ENCODE measurements at places on chromosomes 16 and 17.
A peak's percentile ranks its signal among the peaks of the same experiment; 100 is the strongest.

GRCh38 chr16:54136276-54136625 lies 150.3 kb downstream of the IRX3 start:
- DNase-seq: no peak

- DNase-seq: no peak
Measured at GRCh38 chr16:4862639-4863038, 15.4 kb downstream of the UBN1 start.

DNA sequence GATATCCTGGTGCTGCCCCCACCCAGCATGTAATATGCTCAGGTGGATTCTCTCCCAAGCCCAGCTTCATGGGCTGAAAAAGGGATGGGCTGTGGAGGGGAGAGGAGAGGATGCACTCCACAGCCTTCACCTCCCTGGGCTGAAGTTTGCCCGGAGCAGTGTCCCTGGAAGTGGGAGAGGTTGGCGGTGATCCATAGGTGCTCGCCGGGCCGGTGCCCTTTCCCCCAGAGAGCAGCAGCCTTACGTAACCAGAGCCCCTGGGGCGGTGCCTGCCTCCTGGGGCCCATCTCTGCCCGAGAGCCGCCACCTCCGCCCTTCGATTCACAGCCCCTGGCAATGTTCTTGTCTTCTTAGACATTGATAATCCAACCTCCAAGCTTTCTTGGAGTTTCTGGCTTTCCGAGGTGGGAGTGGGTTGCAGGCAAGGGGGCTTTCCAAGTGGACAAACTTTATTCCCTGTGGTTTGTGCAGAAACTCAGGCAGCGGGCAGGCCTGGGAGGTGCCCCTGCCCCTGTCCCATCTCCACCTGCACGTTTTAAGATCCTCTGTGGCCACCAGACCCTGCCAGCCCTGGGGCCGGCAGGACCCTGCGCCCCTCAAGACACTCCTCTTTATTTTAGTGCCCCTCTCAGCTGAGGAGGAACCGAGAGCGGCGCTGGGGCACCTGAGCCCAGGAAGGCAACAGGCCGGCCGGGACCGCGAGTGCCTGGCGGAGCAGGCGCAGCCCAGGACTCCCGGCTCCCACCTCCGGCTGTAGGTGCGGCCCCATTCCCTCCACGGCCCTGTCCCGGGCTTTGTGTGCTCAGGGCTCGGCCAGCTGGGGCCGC lies 3.1 kb upstream of the WDR90 start:
- DNase-seq: no peak

- no peak for DNase-seq
Measured at GRCh38 chr17:74259667-74260524, 14.1 kb upstream of the DNAI2 start.

- DNase-seq: no peak
Measured at GRCh38 chr16:20280259-20280658, 47.1 kb downstream of the GP2 start.

DNA sequence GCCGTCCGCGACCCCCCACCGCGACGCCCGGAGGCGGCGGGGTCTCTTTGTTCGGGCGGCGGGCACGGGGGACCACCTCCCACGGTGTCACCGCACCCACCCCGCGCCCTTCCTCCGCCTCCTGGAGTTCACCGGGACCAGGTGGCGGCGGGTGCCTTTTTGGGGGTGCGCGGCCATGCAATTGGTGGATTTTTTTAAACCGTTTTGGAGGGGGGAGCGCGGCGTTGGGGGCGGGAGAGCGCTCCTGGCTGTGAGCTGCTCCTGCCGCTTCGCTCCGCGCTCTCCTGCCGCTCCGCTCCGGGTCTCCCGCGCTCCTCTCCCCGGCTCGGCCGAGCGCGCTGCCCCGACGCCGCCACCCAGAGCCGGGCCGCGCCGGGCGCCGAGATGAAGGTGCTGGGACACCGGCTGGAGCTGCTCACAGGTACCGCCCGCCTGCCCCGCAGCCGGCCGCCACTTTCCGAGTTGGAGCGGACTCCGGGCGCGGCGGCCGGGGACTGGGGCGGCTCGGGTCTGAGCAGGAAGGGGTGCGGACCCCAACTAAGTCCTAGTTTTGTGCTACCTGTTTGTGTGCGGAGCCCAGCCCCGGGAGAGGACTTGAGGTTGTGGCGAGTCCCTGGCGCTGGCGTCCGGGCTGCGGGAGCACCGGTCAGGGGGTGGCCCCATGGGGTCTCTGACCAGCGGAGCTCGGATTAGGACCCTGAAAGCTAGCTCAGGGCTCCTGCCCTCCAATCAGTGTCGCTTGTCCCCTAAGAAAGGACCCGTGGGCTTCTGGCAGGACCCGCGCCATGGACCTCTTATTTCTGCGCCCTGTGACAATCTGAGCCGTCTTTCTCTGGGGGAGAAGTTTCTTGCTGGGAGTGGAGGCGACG lies 35.7 kb upstream of the NDRG4 start:
- DNase-seq: peak; percentile 72

- DNase-seq: no peak
Measured at GRCh38 chr17:76755285-76755684, 17.4 kb downstream of the MFSD11 start.

DNA sequence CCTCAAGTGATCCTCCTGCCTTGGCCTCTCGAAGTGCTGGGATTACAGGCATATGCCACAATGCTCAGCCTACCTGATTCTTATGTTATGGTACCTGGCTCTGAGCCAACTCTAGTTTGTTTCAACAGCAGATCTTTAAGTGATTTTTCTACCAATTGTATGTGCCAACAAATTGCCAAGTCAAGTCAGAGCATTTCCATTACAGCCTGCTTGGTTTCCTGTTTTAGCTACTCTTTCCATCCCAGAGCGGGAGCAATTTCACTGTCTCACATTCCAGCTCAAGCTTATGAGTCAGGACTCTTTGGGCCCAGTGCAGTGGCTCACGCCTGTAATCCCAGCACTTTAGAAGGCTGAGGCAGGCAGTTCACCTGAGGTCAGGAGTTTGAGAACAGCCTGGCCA lies 30.8 kb upstream of the RBBP6 start:
- no peak for DNase-seq

DNA sequence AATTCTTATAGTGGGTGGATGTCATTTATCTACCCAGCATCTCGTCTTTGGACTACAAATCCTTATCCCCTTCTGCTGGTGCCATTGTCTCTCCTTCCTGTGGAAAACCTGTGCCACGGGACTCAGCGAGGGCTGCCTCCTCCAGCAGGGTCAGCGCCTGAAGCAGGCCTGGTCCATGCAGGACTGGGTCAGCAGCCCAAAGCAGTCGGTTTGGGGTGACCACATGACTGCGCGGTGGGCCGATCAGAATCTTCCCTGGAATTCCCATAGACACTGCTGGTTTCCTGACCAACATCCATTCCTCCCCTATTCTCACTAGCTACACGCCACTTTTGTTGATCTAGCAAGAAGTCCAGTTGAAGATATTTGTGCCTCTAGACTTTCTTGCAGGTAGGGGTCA lies 26.9 kb downstream of the RPRML start:
- no peak for DNase-seq

DNA sequence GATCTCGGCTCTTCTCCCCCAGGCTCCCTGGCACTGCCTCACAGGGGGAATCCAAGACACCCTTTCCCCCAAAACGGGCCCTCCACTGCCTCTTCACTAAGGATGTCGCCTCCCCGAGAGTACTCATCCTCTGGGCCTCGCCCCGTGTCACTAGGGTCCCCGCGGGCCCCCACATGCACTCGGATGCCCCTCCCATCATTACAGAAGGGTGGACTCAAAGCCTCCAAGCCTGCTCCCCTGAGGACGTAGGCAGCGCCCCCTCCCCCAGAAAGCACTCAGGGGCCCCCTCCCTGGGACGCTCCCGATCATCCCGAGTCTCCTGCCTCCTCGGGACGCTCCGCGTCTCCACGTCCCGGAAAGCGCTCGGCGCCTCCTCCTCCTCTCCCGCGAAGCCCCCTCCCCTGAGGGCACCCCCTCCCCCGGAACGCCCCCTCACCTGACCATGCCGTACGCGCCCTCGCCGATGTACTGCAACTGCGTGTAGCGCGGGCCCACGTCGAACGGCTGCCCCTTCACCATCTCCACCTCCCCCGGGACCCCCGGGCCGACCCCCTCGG lies 338 bp downstream of the MAPK3 start:
- peak; percentile 65 for DNase-seq

GRCh38 chr16:138049-138417 lies 440 bp downstream of the NPRL3 start:
- peak; percentile 61 for DNase-seq

DNA sequence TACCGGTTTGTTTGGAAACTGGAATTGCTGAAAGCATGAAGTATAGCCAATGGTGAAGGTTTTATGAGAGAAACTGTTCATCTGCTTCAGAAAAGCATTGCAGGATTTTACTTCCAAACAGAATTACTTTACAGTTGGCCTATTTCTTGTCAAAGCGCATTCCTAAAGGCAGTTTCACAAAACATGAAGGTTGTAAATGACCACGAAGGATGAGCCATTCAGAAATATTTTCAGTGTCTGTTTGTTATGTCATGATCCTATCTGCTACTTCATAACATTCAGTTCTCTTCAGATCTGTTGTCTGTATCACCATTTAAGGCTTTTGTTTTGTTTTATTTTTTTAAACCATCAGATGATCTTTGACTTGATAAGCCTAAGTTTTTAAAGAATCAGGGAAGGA lies 45.7 kb downstream of the AATF start:
- DNase-seq: no peak

- DNase-seq: no peak
Measured at GRCh38 chr17:67063141-67063540, 18.8 kb downstream of the CACNG1 start.

GRCh38 chr17:44473367-44473766 lies 29.8 kb downstream of the GPATCH8 start:
- no peak for DNase-seq

DNA sequence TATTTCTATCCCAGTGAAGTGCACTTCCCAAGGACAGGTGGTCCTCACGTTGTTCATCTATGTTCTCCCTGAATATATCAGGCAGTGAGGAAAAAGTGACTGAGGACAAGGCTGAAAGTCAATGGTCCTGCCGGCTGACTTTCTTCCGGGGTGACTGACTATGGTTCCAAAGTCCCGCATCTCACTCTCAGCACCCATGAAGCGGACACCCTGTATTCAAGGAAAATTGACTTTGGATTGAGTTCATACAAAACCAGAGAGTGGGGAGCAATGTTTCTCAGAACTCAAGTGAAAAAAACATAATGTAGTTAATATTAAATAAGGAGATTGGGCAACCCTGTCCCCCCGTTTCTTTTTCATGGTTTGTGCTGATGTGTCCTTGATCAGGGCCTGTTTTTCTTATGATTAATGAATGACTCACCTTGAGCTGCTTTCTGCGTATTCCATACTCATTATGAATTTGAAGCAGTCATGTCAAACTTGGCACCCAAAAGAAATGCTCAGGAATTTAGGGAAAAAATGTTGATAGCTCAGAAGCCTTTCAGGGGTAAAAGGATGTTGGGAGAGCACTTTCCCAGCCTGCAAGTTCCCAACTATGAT lies 184.0 kb downstream of the CYLD start:
- DNase-seq: no peak

DNA sequence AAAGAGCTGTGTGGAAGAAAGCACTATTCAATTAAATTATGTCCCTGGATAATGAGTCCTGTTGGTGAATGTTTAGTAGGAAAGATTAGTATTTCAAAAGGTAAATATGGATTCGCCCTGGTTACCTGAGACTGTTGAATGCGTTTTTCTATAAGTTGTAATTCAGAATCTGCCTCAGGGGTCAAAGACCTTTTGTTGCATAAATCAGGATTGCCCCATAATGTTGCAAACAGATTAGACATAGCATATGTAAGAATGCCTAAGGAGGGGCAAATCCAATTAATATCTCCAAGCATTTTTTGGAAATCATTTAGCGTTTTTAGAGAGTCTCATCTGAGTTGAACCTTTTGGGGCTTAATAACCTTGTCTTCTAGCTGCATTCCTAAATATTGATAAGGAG lies 70.1 kb upstream of the ARL4D start:
- no peak for DNase-seq

GRCh38 chr17:64736804-64737492 lies 74.8 kb upstream of the SMURF2 start:
- DNase-seq: no peak

DNA sequence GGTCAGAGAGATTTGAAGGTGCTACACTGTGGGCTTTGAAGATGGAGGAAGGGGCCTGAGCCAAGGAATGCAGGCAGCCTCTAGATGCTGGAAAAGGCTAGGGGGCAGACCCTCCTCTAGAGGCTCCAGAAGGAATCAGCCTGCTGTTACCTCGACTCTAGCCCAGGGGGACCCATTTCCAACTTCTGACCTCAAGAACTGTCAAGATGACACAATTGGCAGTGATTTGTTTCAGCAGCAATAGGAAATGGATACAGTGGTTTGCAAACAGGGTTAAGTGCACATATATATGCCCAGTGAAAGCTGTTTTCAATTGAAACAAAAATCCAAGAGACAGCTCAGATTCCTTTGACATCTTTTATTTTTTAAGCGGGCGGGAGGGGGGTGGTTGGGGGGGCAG lies 3.7 kb upstream of the ZDHHC1 start:
- no peak for DNase-seq

DNA sequence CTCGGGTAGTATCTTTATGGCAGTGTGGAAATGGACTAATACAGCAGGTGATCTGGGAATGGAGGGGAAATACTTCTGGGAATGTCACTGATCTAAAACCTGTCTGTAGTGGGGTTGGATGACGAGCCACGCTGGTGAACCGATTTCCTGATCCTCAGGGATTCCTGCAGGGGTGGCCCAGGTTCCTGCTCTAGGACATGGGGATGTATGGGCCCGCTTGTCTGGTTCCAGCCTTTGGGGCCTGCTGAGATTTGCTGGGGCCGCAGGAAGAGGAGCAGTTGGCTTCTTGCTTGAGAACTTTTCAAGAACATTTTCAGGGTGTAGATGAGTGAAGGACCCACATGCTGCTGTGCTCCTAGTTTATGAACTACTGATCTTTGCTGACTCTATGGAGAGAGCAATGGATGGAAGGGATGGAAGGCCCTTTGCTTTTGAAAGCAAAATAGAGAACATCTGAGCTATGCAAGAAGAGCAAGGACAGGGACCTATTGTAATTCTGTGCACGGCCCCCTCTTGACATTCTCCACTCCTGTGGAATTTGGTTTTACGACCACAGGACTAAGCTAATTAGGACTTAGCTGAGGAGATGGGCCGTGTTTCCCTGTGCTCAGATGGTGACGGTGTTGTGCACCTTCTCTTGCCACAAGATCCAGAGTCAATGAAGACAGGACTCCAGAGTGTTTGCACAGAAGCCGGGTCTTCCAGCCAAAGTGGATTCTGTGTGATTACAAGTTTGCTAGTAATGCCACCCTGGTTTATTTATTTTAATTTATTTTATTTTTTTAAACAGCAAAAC lies 90.5 kb downstream of the SEC14L1 start:
- DNase-seq: no peak
